Stimulated activated CD4-positive, alpha-beta T cell treated with anti-CD3 and anti-CD28 coated beads, Interleukin-4, amount 100 ng/mL, for 48 hours (primary cell): ENCODE measurements at places on chromosomes 16 and 17.

DNA sequence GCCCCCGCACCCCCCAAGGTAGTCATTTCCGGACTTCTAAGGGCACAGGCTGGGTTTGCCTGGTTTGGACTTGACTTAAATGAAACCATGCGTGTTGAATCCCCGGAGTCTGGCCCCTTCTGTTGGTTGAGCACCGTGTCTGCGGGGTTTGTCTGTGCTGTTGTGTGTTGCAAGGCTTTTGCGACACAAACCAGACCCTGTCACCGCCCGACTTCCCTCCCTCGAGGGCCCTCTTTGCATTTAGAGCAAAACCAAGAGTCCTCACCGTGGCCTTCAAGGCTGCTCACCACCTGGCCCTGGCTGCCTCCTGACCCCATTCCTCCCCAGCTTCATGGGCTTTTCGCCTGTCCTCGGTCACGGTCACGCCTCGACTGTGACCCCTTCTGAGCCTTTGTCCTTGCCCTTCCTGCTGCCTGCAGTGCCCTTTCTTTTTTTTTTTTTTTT, 7.4 kb downstream of the CRISPLD2 start:
- no peak for DNase-seq

DNA sequence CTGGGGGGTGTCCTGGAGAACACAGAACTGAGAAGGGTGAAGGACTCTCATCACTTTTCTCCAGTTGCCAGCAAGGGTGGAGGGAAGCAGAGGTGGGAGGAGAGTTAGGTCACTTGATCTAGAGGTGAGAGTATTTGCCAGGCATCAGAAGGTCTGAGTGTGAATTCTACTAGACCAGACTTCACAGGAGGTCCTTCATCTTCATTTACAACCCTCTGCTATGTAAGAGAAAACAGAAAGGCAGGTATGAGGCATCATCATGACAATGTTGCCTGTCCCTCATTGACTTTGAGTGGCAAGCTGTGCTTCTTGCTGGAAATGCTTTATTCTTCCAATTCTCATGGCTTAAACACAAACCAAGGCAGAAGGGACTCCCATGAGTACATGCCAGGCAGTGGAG, 45.9 kb upstream of the B4GALNT2 start:
- no peak for DNase-seq

DNA sequence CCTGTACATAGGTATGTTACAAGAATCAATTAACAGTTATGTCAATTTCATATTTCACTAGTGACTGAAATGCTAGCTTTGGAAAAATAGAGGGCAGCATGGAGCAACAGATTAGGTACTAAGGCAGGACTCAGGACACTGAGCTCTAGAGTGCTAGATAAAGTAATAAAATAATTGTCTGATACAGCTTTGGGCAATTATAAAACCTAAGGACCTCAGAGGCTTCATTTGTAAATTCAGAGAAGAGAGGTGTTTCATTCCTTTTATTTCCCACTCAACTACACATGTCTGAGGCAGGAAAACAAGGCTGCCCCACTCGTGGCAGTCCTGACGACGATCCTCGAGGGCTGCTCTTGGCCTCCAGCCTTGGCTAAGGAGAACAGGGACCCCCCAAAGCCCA, 81.5 kb downstream of the CA4 start:
- DNase-seq, result no peak

DNA sequence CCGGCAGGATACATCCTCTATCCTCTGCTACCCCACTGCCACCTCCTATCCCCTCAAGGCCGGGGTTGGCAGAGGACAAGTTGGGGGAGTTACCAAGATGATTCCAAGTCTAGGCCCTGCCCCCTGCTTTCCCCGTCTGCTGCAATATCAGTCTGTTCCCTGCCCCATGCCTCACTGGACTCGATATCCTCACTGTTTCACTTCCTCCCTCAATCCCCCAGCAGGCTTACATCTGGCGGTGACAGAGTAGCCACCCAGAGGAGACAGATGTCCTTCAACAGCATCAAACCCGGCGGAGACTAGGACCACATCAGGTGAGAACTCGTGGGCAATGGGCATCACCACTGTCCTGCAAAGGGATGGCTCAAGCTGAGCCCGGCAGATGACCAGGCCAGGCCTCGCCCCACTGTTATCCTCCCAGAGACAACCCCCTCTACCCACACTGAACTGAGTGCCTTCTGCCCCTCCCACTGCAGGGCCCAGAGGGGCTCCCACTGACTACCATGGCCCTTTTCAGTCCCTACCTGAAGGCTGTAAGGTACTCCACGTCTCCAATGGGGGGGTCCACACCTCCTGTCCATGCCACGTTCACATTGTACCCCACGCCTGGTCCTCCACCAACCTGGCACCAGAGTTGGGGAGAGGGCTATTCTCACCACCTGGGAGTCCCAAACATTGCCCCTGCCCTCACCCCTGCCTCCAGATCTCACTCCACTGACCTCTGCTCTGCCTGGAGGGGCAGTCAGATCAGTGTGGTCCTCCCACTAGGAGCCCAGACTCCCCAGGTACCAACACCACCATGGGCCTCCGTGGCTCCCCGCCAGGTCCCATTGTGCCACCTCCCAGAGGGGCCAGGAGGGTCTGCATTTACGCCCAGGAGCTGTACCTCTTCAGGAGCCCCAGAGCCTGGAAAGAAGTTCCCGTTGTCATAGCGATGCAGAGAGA, 9.6 kb downstream of the G6PC3 start:
- DNase-seq, result no peak

- DNase-seq, result no peak
Observed at GRCh38 chr17:67076290-67076689, 31.9 kb downstream of the CACNG1 start.

- no peak for DNase-seq
Observed at GRCh38 chr16:50528820-50529219, 19.4 kb upstream of the NKD1 start.

DNA sequence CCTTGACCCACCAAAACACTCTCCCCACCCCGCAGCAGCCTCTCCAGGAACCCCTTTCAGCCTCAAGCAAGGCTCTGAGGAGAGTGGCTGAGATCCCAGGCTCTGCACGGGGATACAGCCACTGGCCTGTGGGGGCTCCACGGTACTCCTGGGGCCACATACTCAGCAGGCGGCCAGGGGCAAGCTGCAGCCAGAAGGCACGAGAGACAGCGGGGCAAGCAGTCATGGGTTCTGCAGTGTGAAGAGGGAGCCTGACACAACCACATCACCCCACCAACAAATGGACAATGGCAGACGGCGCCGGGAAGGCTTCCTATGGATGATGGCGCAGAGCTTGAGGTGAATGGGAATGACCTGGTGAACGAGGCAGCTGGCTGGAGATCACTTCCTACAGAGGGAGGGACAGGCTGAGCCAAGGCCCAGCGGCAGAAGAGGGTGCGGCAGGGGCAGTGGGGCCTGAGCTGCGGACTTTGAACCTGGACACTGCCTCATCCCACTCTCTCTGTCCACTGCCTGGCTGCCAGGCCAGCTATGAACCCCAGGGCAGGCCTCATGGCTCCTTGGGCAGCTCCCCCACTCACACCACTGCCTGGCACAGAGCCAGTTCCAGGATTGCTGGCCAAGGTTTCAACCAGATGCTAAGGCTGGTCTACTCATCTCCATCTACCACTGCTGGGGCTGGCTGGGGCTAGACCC, 10.8 kb upstream of the BCAR1 start:
- DNase-seq, result no peak

DNA sequence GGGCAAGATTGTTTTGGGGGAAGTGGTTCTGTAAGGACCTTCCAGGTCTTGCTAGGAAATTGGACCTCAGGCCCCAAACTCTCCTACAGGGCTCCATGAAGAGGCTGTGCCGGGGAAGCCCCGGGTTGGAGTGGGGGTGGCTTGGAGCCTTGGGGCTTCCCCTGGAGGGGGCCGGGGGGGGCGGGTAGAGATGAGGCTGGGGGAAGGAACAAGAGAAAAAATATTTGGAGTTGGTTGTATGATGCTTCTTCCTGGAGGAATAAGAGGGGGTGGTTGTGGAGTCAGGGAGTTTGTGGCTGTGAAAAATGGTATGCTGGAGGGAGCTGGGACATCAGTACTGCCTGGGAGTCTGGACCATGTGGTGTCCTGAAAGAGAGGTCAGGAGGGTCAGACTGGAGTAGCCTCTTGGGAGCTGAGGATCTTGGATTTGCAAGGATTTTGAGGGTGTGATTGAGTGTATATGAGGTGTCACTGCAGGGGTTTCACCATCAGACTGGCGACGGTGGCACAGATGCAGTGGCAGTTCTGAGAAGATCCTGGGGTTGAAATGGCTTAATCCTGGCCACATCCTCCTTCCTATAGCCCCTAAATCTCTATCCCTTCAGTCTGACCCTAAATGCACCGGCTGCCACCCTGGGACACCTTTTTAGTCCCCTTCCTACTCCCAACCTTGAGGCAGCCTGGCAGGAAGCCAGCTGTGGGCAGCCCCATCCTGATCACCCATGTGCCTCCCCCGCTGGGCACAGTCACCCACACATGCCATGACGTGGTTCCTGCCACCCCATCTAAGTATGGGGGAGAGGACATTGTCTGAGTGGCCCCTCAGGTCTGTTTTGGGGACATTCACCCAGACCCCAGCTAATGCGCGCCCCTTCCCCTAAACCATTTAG, 10.9 kb downstream of the RARA start:
- DNase-seq, result no peak

- DNase-seq, result no peak
Observed at GRCh38 chr17:1571341-1571704, 8.7 kb upstream of the PITPNA start.

DNA sequence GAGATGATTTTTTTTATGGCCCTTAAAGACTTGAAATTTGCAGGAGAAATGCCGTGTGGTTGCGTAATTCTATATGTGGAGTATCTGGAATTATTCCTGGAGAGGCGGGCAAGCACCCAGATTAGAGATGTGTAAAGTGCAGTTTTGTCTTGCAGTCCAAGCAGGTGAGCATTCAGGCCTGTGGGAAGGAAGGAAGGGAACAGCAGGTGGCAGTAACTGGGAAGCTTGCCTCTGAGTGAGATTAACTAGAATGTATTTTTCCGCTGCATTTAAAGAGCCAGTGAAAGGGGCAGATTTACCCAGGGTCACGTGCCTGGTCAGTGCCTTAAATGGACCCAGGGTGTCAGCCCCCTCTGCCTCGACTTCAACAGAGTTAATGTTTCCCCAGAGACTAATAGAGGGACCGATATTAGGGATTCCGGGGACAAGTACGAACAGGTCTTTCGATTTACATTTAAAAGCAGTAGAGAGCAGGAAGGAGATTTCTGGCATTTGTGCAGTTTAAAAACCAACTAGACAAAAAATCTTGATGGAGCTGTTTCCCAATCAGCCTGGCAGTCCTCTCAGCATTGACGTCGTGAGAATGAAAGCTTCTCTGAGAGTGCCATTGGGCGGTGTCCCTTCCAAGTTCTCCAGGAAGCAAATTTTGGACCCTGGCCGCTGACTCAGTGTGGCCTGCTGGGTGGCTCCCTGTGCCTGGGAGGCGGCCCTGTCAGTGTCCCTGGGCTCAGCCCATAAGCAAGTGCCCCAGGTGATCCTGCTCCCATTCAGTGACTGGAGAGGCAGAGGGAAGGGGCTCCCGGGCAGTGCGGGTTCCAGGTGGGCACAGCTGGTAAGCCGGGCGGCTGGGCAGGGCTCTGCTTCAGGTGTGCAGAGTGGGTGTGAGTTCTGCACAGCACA, 38.2 kb downstream of the KSR1 start:
- DNase-seq, result no peak

GRCh38 chr16:63530974-63531373, 1494.7 kb upstream of the CDH8 start:
- no peak for DNase-seq

GRCh38 chr17:78107976-78108725, 20.4 kb downstream of the TMC6 start:
- no peak for DNase-seq
